ENCODE measurements at places on chromosomes 3 and 15.

GRCh38 chr3:8888301-8888915, 74.9 kb downstream of the RAD18 start:
- DNase-seq: no peak

DNA sequence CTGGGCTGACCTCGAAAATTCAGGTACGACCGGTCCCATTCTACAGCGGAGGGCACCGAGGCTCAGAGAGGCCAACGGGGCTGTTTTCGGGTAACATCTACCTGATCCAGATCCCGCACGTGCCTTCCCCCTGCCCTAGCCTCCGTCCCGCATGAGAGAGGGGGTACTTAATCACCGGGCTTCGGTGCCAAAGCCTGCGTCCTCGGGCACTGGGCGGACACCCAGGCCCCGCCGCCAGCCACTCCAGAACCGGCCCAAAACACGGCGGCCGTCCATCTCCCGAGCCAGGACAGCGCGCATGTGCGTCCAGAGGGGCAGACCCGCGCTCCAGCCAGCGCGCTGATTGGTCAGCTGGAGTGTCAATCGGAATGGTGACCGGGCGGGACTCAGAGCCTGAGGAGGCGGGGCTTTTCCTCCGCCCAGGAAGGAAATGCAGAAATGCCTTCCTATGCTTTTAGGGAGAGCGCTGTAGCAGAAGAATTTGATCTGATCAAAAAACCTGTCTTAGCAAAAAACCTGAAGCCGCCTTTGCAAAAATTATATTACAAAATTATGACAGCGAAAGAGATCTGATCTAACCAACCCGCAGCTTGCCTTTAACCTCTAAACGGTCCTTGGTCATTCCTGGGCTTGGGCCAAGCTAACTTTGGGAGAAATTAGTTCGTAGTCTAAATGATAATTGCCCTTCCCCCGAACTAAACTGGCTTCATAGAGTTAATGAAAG, at the start of gene RPUSD3:
TSS of gene RPUSD3 (minus strand) at position 294 of the 724 bp plus-strand sequence. CDS start at position 276, 18 bp downstream.
- peak; percentile 97 for DNase-seq

- no peak for DNase-seq
Measured at GRCh38 chr3:139122221-139122581, 77.5 kb upstream of the PRR23C start.

DNA sequence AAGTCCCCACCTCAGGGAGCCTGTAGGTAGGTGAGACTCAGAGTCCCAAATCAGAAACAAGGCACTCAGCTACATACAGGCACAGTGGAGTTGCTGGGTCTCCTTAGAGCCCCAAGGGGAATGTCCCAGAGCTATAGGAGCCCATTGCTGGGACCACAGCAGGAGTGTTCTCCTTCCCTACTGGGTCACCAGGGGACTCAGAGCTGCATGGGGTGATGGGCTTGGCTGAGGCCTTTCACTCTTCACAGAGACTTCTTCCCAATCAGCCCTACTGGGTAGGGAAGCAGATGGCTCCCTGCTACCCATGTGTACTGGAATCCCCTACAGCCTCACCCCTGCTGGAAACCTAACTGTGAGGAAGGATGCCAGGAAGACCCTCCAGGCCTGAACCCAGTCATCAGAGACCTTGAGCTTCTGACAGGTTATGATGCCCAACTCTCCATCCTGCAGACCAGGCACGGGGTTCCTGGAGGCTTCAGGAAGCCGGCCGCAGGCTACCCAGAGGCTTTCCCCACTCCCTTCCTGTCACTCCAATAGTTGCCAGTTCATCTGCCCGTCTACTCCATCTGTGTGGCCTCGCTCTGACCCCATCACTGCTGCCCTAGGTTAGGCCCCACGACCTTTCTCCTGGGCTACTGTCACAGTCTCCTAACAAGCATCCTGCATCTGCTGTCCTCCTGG, 24.0 kb downstream of the RASGRF1 start:
- DNase-seq: no peak

GRCh38 chr15:66186049-66186825, 67.3 kb downstream of the MEGF11 start:
- no peak for DNase-seq

GRCh38 chr3:15795651-15796308, 2.0 kb downstream of the ANKRD28 start:
- no peak for DNase-seq

- no peak for DNase-seq
Measured at GRCh38 chr3:98763076-98763475, at the start of gene ST3GAL6. Gene ST3GAL6, plus strand, starts transcription at chr3:98763340. Its CDS starts 5,101 bp downstream, at chr3:98768441.

DNA sequence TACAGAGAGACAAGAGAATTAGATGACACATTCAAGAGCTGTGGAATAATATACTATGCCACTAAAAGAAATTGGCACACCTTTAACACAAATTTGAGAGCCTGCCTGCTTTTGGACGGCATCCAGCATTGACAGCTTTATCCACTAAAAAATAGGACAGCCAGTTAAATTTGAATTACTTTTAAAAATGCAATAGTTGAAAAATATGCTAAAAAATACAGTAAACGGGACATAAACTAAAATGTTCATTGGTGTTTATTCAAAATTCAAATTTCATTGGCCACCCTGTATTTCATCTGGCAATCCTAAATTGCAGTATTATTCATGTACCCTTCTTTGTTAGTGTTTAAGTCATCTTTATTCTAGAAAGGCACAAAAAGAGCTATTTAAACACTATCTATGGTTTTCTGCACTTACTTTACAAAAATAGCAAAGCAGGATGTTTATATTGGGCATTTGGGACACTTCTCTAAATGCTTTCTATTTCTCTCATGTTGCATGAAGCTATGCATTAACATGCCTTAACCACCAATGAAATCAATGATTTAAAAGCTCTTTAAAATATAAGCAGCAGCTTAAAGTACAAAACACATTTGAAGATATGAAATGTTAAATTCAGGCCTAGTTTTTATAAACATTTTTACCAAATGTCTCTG, 160.1 kb downstream of the NEK10 start:
- no peak for DNase-seq

GRCh38 chr3:61983479-61983878, 389.9 kb downstream of the FEZF2 start:
- no peak for DNase-seq

DNA sequence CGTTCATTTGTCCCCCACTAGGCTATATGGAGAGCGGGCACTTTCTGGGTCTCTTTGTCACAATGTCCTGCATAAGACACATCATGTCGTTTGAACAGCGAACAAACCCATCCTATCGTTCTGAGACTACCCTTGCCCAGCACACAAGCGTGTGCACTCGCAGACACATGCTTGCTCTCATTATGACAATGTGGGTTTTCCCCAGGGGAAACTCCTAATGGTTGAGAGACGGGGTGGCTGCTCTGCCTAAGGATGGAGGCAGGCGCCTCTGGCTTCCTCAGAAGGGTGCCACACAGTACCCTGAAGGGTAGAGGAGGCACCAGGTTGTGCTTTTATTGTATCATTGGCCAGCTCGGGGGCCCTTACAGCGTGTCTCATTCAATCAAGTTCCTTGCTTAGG, 51.0 kb upstream of the MYZAP start:
- DNase-seq: no peak

DNA sequence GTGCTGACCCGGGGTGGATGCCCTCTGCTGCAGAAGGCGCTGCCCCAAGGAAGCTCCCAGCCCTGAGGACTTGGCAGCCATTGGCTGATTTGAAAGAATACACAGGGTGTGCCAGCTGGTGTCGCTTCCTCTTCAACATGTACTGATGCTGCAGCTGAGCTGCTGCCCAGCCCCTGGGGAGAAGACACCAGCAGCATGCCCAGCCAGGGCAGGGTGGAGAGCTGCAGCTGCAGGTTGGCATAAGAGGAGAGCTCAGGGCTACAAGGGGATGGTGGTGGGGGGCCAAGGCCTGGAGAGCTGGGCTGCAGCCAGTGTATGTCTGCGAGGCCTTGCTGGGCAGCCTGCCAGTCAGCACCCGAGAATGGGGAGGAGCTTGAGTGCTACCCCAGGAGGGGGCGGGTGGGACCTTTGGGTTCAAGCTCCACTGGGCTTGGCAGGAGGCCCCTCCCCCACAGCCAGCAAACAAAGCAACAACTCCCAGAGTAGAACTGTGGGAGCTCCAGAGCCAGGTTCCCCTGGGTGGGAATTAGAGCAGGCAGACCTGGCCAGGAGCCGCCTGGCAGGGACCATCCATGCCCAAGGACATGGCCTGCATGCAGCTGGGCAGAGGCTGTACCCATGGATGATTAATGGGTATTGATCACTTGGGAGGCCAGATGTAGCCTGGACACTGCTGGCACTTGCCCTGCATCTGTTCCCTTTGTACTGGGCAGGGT, 9.2 kb upstream of the SEMA4B start:
- no peak for DNase-seq

- no peak for DNase-seq
Measured at GRCh38 chr15:89662893-89663626, 7.8 kb upstream of the KIF7 start.

- no peak for DNase-seq
Measured at GRCh38 chr15:68314563-68314962, 37.0 kb downstream of the FEM1B start.

Data from activated CD4-positive, alpha-beta T cell treated with anti-CD3 and anti-CD28 coated beads for 24 hours (primary cell).